ENCODE measurements at places on chromosomes 7 and 10.

- no peak for DNase-seq
Observed at GRCh38 chr7:4185721-4186512, 496.2 kb upstream of the FOXK1 start.

DNA sequence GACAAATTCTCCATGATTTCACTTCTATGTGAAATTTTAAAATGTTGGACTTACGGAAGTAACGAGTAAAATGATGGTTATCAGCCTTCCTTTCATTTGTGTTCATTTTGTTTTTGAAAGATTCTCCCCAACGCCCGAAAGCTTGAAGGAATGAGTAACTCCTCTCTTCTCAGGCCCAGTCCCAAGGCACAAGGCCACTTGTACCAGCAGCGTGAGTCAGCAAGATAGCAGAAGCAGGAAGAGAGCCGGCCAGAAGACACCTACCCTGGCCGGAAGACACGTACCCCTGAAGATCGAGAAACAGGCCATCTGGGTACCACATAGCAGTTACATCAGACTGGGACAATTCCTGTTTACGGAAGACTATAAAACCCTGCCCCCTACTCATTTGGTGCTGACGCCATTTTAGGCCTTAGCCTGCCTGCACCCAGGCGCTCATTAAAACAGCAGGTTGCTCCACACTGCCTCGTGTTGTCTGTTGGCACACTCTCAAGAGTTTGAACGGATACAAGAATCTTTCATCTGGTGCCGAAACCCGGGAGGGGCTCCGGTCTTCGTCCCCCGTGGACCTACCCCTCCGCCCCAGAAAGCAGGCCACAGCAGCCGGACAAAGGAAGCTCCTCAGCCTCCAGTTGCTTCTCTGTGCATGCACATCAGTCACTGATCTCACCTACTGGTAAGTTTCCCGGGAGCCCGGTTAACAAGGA lies 60.4 kb downstream of the LRRC17 start:
- no peak for DNase-seq

- no peak for DNase-seq
Observed at GRCh38 chr10:31606841-31607240, 287.8 kb downstream of the ZEB1 start.

DNA sequence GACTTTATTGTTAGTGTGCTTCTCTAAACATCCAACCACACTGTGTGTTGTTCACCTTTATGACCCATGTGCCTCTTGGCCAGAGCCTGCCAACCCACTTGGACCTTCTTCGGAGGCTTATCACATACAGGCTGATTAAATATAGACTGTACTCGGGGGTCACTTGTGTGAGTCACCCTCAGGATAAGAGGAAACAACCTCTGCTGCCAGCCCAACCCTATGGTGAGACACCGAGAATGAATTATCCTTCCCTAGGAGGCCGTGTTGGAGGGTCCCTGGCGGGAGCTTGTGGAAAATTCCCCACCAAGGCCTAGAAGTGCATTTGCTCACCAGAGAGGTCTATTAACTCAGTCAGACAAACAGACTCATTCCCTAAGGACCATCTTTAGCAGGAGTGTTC lies 63.0 kb downstream of the FAS start:
- no peak for DNase-seq

DNA sequence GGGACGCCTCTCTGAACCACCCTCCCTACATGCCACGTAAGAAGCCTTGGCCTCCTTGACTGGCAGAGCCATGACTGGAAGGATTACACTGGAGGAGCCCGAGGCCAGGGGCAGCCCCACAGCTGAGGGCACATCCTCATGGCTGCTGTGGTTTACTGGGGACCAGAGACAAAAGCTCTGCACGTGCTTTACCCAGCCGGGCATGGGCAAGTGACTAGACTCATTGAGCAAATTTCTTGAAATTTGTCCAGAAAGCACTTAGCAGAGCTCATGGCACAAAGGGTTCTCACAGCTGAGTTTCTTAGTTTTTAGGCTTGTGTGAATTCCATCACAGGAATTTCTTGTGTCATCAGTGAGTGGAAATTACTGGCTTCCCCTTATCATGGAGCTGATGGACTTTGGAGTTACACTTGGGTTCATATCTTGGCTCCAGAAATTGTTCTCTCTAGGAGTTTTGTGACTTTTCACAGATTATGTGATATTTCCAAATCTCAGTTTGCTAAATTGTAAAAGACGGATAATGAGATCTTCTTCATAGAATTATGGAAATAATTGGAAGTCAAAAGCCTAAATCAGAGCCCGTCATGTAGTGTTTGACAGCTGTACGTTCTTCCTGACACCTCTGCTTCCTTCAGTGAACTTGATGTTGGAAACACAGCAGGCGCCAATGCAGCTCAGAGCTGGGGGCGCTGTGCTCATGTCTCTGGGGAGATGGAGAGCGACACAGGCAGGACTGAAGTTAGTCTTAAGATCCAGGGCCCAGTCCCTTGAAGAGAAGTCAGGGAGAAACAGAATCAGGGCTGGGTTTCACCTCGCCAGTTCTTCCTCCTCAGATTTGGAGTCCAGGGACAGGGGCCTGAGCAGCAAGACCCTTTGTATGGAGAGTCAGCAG lies 47.7 kb upstream of the MGAM2 start:
- DNase-seq: no peak

GRCh38 chr7:150313870-150314269 lies 9.3 kb upstream of the LRRC61 start:
- no peak for DNase-seq

DNA sequence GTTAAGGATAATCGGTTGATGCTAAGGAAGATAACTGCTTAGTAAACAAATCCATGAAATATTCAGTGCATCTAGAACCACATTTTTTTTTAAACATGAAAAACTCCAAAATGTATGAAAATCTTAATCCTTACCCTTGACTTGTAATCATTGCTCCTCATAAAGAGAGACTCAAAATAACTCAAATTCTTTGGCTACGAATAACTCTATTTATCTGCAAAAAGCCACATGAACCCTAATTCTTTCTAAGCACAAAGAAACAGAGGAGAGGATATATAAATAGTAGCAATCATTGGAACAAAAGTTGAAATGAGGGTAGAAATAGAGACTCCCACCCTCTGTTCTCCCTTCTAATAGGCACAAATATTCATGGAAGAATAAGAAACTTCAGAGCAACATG lies 40.2 kb downstream of the ANK3 start:
- DNase-seq: no peak

DNA sequence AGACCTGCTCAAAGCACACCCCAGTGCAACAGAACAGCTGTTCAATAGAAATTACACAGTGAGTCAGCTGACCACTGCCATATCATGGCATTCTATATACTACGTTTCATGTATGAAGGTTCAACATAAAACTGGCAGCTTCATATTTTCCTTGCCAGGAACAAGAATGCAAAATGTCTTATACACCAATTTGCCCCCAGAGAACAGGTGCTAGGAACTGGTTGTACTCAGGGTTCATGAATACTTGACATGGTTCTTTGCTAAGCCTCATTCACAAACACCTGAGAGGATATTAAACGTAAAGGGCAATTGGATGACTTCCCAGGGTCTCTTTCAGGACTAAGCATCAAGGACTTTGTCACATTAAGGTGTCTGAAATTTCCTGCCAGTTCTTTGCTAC lies 6.9 kb downstream of the MYOF start:
- no peak for DNase-seq

DNA sequence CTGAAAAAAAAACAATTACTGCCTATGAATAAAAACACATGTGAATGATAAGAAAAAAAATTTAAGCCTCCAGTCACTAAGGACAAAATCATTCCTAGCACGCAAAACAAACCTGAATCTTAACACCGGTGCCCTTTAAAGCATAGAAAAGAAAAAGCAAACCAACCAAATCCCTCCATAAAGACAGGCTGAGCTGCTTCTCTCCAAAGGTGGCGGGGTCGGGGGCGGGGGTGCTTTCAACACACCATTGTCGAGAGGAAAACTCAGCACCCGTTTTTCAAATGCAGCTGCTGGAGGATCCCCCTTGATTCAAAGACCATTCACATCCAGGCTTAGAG lies 1.4 kb downstream of the ST8SIA6 start:
- no peak for DNase-seq

DNA sequence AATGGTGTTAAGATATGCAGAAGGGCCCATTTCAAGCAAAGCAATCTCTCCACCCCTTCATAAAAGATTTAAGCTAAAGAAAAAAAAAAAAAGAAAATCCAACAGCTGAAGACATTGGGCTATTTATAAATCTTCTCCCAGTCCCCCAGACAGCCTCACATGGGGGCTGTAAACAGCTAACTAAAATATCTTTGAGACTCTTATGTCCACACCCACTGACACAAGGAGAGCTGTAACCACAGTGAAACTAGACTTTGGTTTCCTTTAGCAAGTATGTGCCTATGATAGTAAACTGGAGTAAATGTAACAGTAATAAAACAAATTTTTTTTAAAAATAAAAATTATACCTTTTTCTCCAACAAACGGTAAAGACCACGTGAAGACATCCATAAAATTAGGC lies 28.6 kb downstream of the PPP3CB start:
- DNase-seq: no peak

- DNase-seq: no peak
Observed at GRCh38 chr7:142138996-142139395, 27.5 kb downstream of the MGAM2 start.

DNA sequence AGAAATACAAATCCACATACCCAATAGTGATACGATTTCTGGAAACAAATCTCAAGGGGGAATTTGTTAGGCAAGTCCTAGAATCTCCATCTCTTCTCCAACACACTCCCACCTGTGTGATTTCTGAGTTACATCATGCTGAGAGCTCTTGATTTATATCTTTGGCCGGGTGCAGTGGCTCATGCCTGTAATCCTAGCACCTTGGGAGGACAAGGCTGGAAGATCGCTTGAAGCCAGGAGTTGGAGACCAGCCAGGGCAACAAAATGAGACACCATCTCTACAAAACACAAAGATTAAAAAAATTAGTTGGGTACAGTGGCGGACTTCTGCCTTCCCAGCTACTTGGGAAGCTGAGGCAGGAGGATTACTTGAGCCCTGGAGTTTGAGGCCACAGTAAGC lies 1.5 kb upstream of the MTPN start:
- no peak for DNase-seq

GRCh38 chr7:29865526-29865925 lies 59.2 kb downstream of the WIPF3 start:
- peak; percentile 41 for DNase-seq

- no peak for DNase-seq
Observed at GRCh38 chr7:118872568-118872967, 648.1 kb downstream of the ANKRD7 start.

DNA sequence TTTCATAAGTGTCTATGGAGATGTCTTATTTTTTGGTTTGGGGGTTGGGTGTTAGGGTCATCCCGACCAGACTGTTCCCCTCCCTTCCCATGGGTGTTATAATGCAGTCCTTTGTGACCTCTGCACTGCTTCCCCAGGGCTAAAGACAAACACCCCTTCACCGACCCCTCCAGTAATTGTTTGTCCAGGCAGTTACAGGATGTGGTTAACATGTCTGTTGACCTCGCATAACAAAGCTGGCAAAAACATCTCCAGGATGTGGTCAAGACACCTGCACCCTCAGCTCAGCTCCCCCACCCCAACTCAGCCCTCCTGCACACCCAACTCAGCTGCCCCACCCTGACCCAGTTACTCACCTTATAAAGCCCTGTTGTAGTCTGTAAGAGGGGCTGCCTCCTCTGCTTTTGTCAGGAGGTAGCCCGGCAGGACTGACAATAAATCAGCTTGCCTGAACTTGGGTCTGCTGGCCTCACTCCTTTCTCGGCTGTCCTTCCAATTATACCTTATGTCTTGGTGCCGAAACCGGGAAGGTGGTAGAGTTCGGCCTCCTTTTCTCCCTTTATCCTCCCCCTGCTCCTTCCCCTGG lies 102.2 kb downstream of the ZNF92 start:
- no peak for DNase-seq

- no peak for DNase-seq
Observed at GRCh38 chr10:96322275-96322674, 18.0 kb downstream of the DNTT start.

- DNase-seq: no peak
Observed at GRCh38 chr7:132321387-132321786, 254.9 kb downstream of the PLXNA4 start.

DNA sequence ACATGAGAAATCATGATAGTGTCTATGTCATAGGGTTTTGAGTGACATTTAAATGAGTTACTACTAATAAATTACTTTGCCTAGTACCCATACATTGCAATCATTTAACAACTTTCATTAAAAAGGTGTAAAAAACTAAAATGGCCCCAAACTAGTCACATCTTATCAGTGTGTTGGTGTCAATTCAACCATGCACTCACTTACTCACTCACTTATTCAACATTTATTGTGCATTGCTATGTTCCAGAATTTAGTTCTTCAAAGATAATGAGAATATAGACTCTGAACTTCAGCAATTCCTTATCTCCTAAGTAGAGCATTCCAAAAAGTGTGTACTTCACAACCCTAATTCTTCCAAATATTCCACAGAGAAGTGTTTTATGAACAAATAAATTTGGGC lies 965.7 kb downstream of the REEP3 start:
- no peak for DNase-seq

- no peak for DNase-seq
Observed at GRCh38 chr7:157587805-157588560, 251.2 kb downstream of the DNAJB6 start.

DNA sequence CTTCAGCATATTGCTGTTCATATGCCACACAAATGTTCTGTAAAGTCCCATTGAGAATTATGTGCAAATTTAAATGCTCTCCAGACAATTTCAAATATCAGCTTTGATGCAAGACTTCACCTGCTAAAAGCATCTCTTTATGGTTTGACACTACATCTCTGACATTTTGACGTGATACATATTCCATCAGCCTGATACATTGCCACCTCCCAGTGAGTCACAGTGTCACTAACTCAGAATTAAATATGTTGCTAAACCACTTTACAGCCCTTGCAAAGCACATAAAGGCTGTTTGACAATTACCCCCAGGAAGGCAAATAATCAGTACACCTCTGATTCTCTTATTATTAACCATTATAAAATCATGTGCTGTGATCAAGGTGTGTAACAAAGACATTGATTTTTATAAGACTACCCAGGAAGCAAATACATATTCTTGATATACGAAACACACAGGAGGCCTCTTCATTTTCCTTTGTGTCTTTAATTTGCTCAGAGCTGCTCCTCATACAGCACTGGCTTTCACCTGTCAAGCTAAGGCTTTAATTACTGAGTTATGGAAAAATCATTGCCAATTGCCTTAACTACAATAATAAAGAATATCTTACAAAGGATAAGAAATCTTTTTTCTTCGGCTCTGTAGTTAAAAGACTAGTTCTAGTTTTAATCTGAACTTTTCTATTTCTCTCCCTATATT lies 547.5 kb upstream of the C7orf33 start:
- no peak for DNase-seq

DNA sequence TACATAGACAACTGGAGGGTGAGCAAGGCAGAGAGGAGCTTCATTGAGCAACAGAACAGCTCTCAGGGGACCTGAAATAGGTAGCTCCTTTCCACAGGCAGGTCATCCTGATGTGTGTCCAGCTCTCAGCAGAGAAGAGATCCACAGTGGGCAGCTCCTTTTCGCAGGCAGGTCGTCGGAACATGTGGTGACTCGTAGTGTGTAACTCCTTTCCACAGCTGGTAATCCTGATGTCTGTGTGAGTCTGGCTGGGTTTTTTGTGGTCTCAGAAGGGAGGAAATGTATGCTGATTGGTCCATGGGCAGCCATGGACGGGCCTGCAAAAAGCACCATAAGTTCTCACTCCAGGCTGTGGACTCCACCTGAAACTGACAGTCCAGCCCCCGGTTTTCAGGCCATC lies 24.4 kb upstream of the TES start:
- DNase-seq: no peak
